ENCODE measurements at places on chromosomes 6 and 20.
A peak's percentile ranks its signal among the peaks of the same experiment; 100 is the strongest.

- no peak for DNase-seq
Measured at GRCh38 chr6:43579171-43579570, 3.2 kb downstream of the POLH start.

DNA sequence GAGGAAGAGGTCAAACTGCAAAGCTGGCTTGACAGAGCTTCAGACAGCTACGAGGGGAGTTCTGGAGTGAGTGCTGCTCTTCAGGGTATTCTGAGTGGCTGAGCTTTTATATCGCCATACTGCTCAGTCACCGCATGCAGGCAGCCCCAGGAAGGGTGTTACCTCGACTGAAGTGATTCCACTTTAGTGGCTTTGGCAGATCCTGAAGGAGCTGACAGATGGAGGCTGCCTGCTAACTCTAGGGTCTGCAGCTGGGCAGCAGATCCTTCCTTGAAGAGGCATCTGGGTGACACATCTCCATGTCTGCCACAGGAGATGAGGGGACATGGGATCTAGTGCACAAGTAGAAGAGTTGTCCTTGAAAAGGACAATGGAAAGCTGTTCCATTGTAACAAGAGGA is 3.7 kb upstream of the DEK start:
- no peak for DNase-seq

DNA sequence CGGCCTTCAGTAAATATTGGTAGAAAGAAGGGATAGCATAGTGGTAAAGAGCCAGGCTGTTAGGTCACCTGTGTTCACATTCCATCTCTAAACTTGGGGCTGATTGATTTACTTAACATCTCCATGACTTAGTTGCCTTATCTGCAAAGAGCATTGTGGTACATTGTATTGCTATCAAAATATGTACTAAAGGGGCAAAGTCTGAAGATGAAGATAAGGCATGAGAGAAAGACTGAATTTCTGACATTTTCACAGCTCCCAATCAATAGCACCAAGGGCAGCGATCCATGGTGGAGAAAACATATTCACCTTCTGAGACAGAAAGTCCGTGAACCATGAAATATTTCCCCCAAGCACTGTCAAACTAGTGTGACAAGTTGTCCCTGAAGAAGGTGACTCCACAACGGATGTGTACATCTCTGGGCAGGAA is 223.3 kb upstream of the STXBP5 start:
- no peak for DNase-seq

DNA sequence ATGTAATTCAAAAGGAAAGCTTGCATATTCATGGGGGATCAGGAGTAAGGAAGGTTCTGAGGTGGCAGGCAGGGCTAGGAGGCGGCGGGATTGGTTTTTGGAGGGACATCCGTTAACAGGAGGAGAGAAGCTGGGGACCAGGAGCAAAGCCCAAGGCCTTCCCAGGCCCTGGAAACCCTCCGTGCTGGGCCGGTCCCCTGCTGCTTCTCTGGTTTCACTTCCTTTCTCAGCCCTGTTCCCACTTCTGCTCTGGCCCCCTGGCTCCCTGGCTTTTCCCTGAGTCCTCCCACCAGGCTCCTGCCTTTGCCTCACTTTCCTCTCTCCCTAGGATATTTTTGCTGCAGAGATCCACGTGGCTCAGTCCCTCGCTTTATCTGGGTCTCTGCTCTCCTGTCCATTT is 26.4 kb upstream of the SALL4 start:
- no peak for DNase-seq

- DNase-seq = peak; percentile 18
Measured at GRCh38 chr6:24859608-24860200, 61.0 kb upstream of the ARMH2 start.

GRCh38 chr6:46184114-46184513 is 13.3 kb upstream of the ENPP5 start:
- no peak for DNase-seq

- no peak for DNase-seq
Measured at GRCh38 chr6:115271434-115271833, 789.3 kb downstream of the FRK start.

DNA sequence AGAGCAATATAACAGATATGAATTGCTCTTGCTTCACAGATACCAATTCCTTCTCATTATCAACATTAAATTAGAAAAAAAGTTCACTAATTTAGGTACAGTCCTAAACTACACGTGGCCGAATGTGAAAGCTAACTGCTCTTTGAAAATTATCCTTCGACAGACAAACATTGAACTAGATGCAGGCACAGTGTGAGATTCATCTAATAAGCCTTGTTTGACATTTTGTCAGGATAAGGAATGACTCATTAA is 1.1 kb downstream of the FAM184A start:
- DNase-seq = no peak

All from NCI-H2107 (cell line).